Glutamatergic neuron (in vitro differentiated cells): ENCODE measurements at places on chromosomes 3 and 15. TPM values are rescaled to one million over a fixed set of nuclear protein-coding genes. Genes with fewer than 3 reads are reported as not detected.

DNA sequence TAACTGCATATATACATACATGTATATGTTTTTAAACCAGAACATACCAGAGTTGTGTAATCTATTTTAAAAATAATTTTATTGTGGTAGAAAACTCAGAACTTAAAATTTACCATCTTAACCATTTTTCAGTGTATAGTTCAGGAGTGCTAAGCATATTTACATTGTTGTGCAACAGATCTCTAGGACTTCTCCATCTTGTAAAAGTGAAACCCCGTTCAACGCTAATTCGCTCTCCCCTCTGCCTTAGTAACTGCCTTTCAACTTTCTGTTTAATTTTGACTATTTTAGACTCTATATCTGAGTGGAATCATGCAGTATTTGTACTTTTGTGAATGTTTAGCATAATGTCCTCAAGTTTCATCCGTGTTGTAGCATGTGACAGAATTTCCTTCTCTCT is 51.8 kb upstream of the SSR3 start:
- no peak for DNase-seq

DNA sequence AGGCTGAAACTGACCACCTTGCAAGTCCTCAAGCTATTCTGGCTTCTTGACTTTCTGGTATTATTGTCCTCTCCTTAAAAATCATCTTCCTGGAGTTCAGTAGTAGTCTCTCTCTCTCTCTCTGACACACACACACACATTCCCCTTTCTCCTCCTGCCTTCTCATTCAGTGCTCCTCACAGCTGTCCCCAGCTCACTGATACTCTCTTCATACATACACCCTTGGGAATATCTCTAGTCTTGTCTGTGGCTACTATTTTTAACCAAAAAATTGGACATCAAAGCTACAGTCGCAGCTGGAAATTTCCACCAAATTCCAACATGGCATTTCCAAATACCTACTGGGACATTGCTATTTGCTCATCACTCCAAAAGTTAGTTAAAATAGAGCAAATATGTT is 178.9 kb downstream of the ECT2 start:
- no peak for DNase-seq

DNA sequence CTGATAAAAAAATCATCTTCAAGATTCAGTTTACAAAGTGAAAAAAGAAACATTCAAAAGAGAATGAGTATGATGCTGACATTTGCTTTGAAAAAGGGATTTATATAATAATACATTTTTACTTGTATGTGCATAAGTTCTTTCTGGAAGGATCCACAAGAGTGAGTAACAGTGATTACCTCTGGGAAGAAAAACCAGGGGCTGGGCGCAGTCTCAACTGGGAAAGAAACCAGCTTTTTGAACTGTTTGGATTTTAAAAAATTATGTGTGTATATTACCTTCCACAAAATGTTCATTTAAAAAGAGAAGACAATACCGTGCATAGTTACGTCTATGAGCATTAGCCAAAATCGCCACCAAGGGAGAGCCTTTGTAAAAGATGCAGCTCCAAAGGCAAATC is 1.3 kb downstream of the CLEC3B start:
- no peak for DNase-seq

GABRR3 gene
- total RNA-seq: not detected

GRCh38 chr3:72383883-72384282 is 464.4 kb downstream of the SHQ1 start:
- DNase-seq: no peak

GRCh38 chr3:100753846-100754245 is 44.6 kb downstream of the TFG start:
- no peak for DNase-seq

DNA sequence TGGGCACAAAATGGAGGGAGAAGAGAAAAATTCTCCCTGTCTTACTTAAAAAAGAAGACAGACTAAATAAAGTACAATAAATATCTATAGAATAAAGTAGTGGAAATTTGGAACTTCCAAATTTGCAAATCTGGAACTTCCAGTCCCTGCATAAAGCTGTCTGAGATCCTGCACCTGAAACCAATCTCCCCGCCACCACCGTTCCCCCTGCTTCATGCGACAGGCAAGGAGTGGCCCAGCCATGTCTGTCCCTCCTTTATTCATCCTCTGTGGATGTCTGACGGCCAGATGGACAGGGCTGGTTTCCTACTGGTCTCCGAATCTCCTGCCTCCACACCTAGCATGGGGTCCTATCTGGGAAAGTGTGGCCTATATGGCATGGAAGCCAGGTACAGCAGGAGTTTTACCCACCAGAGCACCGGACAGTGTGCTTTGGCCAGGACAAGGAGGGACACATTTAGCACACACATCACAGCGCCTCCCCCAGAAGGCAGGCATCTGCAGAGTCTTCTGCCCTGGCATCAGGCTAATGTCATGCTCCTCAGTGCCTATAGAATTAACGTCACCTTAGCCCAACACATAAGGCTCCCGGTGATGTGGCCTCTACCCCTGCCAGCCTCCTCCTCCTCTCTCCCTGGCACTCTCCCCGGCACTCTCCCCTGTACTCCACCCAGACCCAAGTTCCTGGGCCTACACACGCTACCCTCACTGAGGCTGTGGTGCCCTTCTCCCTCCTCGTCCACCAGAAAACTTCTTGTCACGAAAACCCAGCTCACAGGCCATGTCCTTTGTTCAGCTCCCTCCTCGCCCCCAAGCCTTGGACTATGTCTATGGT is 170.8 kb downstream of the XXYLT1 start:
- no peak for DNase-seq

- DNase-seq: no peak
These were observed 704.8 kb upstream of the CFAP20DC start for GRCh38 chr3:59754456-59755129.

- no peak for DNase-seq
These were observed 288.9 kb upstream of the DPH6 start for GRCh38 chr15:35834866-35835265.
